Right lung (tissue), 10 donors: ENCODE measurements at places on chromosomes 6 and 20. TPM values are rescaled to one million over a fixed set of nuclear protein-coding genes. Genes with fewer than 3 reads are reported as not detected.

DNA sequence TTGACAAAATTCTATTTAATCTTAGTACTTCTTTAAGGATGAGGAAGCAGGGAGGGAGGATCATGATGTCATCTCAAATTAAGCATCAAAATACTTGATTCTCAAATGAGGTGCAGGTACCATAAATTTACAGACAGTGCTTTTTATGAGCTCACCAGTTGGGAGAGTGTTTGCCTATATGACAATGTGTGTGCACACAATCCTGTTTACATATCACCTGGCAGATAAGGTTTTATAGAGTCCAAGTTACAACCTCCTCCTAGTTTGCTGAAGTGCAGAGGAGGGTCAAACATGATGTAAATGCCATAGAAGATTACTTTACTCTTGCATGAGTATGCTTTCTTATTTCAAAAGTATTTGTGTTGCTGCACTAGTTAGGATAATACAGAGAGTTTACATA lies 6.4 kb downstream of the ATXN1 start:
- no peak for DNase-seq

DNA sequence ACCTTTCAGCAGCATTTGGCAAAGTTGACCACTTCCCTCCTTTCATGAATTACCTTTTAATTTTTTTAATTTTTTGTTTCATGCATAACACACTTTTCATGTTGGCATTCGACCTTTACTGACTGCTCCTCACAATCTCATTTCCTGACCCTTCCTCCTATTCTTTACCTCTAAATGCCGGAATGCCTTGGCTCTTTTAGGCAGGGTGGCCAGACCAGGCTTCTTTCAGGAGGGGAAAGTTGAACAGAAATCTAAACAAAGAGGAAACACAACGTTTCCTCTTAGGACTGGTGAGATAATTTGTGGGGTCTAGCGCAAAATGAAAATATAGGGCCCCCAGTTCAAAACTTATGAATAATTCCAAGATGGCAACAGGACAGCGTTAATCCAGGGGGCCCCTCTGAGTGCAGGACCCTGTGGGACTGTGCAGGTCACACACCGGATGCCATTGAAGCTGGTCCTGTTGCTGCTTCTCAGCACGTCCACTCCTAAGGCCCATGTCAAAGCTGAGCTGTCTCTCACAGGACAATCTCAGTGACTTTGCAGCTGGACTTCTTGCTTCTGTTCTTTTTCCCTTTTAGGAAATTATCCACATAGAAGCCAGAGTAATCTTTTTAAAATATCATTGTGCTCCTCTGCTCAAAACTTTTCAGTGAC lies 313.8 kb downstream of the HDGFL1 start:
- DNase-seq, result no peak

HRH3 gene
- not detected for polyA plus RNA-seq

DNA sequence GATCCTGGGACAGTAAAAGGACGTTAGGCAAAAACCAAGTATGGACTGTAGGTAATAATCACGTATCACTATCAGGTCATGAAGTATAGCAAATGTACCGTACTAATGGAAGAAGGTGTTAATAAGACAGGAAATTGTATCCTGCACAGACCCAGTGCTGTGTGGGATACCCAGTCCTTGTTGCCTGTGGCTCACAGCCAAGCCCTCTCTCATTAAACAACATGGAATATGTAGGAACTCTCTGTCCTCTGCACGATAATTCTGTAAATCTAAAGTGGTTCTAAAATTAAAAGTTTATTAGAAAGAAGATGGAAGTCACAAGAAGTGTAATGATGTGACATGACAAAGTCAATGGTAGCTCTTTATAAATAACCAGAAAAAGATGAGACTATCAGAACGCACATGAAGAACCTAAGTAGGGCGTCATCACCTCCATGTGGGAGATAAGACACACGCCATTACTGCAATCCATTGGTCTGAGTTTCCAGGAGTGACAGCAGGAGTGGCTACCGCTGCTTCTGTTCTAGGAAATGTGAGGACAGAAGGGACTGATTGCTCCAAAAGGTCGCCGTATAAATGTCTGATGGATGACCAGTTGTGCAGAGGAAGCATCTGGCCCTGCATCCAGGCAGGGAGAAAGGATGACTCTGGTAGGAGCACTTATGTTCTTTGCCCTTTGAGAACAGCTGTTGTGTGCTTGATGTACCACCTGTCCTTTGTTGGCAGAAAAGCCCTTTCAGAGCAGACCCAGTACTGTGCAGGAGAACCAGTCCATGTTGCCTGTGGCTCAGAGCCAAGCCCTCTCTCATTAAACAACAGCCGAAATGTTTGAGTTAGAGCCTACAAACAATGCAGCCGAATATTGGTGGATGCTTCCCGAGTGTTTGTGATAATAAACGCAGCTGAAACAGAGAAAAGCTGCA lies 125.6 kb downstream of the FIG4 start:
- DNase-seq, result no peak

C20orf202 gene
- 1.5 TPM for polyA plus RNA-seq

DNA sequence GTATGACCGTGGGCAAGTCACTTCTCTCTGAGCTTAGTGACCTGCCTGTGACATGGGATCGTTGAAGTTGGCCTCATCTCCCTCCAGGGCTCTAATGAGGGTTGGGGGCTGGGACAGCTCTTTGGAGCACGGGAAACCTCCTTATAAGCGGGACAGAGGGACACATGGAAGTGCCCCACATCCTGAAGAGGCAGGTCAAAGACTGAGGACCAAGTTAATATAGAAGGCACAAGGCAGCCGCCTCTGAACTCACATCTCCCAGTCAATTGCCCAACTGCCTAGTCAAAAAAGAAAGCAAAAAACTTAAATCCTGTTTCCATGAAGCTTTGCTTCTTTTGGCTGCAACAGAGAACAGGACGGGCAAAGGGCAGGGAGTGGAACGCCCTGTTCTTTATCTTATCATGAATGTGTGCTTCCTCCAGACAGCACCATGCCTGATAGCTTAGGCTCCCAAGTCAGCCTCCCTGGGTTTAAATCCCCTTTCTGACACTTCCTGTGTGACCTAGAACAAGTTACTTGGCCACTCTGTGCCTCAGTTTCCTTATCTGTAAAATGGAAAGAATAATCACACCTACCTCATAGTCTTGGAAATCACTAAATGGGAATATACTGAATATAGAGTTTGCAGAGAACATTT lies 27.1 kb downstream of the LBP start:
- no peak for DNase-seq

DNA sequence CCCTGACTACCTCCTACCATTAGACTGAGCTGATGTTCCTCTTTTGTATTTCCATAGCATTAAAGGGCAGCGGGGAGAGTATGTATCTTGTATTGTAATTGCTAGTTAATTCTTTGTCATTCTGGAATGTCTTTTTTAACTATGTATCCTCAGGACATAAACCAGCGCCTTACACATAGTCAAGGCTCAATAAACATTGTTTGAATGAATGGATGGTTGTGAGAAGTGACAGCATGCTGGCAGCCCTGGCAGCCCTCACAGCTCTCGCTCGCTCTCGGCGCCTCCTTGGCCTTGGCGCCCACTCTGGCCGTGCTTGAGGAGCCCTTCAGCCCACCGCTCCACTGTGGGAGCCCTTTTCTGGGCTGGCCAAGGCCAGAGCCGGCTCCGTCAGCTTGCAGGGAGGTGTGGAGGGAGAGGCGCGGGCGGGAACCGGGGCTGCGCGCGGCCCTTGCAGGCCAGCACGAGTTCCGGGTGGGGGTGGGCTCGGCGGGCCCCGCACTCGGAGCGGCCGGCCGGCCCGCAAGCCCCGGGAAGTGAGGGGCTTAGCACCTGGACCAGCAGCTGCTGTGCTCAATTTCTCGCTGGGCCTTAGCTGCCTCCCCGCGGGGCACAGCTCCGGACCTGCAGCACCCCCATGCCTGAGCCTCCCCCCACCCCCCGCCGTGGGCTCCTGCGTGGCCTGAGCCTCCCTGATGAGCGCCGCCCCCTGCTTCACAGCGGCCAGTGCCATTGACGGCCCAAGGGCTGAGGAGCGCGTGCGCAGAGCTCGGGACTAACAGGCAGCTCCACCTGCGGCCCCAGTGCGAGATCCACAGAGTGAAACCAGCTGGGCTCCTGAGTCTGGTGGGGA lies 93.1 kb downstream of the RNF182 start:
- DNase-seq, result no peak
